ENCODE measurements at places on chromosomes 11 and 22.

- no peak for DNase-seq
Observed at GRCh38 chr11:66106786-66107599, 36.9 kb downstream of the PACS1 start.

DNA sequence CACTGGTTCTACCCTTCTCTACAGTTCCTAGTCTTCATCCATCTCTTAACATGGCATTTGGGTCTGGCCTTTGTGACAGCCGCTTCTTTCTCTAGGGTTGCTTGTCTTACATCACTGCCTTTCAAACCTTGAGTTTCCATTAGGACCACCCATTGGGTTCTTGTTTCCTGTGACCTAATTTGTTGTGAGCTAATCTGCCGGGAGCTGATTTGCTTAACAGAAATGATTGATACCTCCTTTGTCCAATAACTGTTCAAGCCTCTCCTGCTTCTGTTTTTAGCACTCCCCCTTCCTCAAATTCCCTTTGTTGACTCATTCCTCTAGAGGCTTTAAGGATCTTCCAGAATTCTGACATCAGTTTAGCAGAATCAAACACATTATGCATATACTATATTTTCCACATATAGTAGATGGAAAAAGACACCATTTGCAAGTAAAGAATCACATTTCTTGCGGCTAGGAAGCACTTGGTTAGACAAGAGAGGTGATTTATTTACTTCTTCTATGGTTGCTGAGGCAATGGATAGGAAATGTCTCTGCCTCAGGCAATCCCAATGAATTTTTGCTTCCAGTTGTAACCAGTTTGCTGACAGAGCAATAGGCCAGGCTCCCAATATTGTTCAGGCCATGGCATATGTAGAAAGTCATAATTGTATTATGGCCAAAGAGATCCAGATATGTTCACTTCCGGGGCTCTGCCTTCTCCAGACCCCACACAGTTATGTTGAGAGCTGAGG lies 130.7 kb downstream of the SNX19 start:
- no peak for DNase-seq

DNA sequence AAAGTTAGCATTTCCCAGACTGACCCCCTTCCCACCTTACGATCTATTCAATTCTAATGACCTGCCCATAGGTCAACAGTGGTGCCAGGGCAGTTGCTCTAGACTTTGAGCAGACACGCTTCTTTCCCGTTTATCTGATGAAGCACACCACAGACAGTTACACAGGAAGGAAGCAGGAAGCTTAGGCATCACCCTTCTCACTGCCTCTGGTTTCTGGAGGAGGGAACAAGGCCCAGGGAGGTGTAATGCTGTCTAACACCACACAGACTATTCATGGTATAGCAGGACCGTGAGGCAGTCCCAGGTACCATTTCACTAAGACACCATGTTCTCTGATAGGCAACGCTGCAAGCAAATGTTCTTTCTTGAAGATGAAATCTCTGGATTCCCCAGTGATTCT lies 279.4 kb downstream of the NTM start:
- no peak for DNase-seq

DNA sequence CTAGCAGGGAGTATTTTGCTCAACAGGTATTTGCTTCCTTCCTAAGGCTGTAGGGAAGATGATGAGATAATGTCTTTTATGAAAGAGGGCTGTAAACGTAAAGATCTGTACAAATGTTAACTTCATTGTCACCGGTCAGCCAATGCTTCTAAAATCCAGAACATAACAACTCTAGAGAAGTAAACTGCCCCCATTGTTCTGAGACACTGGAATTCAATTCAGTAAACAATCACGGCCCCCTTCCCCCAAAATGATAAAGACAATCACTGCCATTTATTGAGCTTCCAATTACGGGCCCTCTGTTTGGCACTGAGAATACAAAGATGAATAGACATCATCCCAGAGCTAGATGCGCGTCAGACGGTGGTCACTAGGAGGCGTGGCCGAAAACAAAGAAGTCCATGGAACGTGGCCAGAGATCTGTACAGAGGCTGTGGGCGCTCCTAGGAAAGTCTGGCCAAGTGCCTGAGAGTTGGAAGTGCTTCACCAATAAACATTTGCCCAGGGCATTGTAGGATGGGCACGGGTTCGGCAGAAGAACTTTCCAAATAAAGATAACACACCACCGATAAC lies 576 bp downstream of the TMEM258 start:
- peak; percentile 77 for DNase-seq

- no peak for DNase-seq
Observed at GRCh38 chr11:8723711-8724110, 41.1 kb downstream of the RPL27A start.

DNA sequence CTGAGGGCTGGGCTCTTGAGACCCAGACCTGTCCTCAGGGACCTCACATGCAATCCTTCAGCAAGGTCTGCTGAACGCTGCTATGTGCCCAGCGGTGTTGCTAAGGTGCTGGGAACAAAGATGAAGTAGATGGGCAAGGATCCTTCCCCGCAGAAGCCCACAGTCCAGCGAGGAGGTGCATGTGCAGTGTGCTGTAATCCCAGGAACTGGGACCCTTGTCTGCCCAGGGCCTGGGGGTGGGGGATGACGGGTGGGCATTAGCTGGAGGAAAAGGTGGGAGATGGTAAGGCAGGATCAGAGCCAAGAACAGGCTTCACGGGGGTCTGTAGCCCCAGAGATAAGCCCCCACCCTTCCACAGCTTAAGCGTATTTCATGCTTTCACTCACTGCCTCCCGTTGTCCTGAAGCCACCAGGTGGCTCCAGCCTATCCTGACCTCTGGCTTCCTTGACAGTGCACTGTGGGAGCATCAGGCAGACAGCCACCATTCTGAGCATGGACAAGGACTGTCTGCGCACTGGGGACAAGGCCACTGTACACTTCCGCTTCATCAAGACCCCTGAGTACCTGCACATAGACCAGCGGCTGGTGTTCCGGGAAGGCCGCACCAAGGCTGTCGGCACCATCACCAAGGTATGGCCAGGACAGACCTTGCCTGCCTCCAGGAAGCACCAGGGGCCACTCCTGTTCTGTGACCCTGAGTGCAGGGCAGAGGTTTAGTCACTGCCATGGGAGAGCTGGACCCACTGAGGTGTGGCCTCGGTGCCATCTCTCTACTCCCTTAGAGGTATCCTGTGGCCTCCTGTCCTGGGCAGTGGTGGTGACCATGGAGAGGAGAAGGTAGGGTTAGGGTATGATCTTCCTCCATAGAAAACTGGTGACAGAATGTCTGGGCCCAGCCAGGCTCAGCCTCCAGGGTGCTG lies 22.0 kb downstream of the GTPBP1 start:
- DNase-seq = no peak

DNA sequence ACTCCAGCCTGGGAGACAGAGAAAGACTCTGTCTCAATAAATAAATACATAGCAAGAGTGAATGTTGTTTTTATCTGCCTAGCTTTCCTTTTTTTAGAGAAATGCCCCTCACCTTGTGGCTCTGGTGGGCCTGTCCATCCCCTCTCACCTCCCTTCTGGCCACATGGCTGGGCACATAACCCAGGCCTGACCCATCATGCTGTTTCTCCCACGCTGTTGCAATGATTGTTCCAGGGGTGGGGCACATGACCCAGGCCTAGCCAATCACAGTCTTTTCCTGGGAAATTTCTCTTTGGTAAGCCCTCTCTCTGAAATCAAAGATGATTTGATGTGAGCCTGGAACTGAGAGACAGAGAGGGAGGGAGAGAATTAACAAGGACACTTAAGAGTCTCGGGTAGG lies 5.5 kb upstream of the CYTH4 start:
- no peak for DNase-seq

DNA sequence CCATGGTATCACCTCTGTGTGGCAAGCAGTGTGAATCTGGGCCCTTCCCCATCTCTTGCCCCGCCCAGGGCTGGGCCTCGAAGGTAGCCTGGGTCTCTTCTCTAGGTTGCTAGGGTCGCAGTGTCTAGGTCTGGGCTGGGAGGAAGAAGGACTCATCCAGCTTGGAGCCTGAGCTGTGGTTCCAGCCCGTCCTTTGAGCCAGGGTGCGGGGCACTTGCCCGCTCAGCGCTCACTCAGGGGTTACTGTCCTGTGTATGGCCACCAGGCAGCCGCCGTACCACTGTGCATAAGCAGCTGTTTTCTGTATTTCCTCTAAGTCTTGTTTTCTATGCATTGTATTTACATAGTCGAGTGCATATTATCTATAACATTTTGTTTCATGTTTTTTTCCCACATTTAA lies 160.9 kb downstream of the TBC1D22A start:
- DNase-seq = no peak

- DNase-seq = no peak
Observed at GRCh38 chr11:31499576-31500178, 9.7 kb downstream of the IMMP1L start.

DNA sequence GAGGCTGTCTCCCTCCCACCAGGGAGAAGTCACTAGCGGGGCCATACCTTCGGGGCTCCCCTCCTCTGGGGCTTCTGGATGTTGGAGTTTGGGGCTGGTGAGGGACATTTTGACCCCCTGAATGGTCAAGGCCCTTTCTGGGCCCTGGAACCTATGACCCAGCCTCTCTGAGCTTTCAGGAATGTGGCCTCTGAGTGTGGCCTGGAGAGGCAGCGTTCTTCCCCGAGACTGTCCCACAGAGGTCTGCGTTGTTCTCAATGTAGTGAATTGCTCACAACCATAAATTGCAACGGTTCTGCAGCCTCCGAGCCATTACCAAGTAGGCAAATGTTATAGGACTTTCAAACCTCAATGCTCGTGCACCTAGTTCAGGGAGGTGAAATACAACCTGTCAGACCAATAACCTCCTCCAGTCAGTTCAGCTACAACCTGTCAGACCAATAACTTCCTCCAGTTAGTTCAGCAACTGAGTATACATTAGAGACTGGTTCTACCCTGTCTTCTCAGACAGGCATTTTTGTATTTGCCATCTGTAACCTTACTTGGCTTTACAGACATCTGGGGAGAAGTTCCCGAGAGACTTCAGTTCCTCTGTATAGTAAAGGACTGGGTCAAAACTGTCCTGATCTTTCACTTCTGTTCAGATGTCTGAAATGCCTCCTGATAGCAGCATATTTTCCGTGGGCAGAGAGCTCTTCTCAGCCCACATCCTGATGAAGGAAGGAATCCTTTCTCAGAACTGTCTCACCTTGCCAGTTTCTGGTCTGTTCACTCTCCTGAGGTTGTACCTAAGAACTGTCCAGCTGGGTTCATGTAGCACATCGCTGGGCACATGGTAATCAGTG lies 34.2 kb downstream of the MICAL2 start:
- no peak for DNase-seq

- no peak for DNase-seq
Observed at GRCh38 chr11:39459606-39460005, 1999.8 kb downstream of the LRRC4C start.

DNA sequence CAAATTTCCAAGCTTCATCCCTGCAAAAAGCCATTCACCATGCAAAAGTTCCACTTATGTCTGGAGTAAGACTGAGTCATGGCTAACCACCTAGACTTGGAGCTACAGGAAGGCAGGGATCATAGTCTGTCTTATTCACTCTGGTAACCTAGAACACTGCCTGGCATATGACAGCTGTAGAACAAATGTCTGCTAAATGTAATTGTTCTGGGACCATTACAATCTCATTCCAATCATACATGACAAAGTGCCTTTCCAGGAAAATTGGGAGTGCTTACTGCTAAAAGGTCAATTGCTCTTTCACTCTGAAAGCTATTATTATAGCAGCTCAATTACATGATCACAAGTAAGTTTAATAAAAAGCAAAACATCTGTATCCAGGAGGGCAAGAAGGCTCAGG lies 99.1 kb upstream of the CHRM4 start:
- DNase-seq = no peak

DNA sequence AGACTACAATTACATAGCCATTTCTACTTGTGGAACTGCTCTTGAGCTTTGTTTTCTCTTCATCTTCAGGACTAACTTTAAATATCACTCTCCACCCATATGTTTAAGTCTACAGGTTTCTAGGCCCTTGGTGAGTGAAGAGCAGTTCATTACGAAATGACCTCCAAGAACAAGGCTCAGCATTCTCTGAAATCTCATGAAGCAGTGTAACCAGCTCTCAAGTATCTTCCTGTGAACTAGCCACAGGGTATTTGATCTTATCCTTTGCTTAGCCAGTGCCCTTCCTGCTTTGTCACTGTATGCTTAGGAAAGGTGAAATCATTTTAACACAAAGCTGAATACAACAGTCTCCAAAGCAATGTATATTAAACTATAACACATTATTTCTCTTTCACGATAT lies 20.4 kb upstream of the LYVE1 start:
- DNase-seq = no peak

- DNase-seq = no peak
Observed at GRCh38 chr11:21414953-21415352, 745.6 kb downstream of the NELL1 start.

DNA sequence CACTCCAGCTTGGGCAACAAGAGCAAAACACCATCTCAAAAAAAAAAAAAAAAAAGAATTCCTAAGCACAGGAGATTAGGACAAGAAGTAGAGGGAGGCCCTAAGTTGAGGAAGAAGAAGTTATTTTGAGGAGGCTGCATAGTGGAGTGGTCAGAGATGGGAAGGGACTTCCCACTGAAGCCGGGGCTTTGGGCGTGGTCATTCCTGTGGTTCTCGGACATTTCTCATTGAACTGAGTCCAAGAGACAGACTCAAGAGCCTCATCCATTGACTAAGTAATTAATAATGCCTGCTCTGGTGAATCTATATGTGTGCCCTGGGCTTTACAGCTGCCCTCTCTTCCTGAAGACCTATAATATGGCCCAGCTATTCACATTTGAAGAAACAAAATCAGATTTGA lies 53.2 kb upstream of the FTH1 start:
- no peak for DNase-seq

DNA sequence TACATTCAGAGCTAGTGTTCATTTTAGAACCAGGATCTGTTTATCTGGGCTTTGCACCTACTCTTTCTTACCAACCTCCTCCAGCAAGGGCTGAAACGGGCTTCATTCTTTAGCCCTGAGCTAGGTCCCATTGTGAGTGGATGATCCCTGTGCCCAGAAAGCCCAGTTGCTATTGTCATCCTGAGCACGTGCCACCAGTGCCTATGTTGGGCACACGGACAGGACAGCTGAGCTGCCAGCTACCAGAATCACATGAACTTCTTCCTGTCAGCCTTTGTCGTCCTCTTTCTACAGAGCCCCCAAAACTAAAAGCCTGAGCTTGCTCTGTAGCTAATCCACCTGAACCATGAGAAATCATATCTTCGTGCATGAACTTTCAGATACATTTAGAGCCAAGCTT lies 74.4 kb upstream of the NTM start:
- no peak for DNase-seq

DNA sequence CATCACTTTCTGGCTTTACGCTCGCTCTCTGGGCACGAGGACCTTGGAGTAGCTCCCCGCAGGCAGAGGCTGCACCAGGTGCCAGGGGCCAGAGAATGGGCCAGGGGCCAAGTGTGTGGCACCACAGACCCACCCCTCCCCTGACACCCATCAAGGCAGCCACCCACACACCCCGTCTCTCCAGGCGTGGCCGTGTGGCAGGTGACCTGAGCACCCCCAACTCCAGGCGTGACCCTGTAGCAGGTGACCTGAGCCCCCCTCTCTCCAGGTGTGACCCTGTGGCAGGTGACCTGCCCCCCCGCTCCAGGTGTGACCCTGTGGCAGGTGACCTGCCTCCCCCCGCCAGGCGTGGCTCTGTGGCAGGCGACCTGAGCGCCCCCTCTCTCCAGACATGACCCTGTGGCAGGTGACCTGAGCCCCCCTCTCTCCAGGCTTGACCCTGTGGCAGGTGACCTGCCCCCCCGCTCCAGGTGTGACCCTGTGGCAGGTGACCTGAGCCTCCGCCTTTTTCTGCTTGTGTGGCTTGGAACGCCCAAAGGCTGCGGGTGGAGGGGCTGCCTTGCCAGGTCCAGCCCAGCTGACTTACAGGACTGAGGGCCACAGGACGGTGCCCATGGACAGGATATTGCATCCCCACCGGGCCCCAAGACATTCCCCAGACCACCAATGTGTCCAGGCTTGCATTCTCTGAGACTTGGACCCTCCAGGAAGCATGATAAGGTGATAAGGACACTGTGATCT lies 667.2 kb downstream of the BRD1 start:
- no peak for DNase-seq
